Stimulated activated CD4-positive, alpha-beta T cell treated with anti-CD3 and anti-CD28 coated beads, TNF-alpha, amount 100 ng/mL, for 1 hour (primary cell): ENCODE measurements at places on chromosomes 2 and 18.

GRCh38 chr18:36849288-36850006 is 20.5 kb downstream of the KIAA1328 start:
- no peak for DNase-seq

DNA sequence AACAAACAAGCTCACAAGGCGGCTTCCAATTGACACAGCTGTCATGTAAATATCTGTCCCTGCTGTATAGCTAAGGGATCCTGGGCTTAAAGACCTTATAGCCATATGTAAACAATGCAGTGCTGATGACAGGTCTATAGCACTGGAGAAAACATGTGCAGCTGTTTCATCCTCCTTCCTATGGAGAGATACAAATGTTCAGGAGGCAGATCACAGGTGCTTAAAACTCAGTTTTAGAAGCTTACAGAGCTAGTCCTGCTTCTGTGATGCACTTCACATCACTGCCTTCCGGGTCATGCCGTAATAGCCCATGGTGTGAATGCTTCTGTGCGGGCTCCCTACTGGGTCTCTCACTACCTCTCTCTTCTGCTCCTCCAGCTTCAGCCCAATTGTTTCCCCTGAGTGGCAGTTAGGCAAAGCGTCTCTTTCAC is 262.4 kb upstream of the CHST9 start:
- no peak for DNase-seq

- no peak for DNase-seq
Measured at GRCh38 chr2:159793326-159793725, 4.7 kb downstream of the CD302 start.

GRCh38 chr2:12709207-12709522 is 7.6 kb upstream of the TRIB2 start:
- DNase-seq: no peak

DNA sequence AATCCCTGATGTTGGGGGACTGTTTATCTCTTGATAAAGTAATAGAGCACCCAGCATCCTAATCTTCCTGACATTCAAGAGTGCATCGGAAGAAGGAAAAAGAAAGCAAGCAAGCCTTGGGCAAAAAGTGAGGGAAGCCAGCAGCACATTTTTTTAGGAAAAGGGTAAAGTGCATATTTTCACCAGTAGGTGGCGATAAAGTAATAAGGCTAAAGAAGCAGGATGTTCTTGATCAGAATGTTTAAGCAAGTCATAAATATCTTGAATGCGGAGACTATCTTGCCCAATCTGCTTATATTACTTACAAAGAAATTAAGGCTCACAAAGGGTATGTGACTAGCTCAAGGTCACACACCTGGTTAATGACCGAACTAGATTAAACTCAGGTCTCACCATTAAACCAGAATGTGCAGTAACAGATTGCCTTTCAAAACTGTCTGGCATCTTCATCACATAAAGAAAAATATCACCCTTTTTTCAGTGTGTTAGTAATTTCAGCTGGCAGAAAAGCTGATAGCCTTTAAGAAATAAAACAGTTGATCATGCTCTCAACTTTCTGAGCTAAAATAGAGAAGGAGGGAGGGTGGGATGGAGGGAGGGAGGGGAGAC is 83.8 kb downstream of the VIT start:
- DNase-seq: no peak

DNA sequence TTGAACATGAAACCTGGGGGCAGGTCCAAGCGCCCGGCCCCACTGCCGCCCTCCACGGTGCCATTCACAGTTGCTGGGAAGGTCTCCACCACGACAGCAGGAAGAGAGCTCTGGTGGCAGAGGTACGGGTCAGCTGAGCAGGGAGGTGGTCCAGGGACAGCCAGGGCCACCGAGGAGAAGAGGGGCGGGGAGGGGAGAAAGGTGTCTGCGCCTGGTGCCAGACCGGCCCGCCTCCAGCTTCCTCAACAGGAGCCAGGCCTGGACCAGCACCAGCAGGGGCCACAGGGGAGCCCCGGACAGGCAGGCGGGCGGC is 56.2 kb downstream of the BIN1 start:
- DNase-seq: no peak
